ENCODE measurements at places on chromosomes 11 and 22. TPM values are rescaled to one million over a fixed set of nuclear protein-coding genes. Genes with fewer than 3 reads are reported as not detected.

The DERL3 gene
- 0.43 TPM for total RNA-seq

The RFPL2 gene
- total RNA-seq = not detected

The BCL2L13 gene
- total RNA-seq = 42.6 TPM

The EHF gene
- total RNA-seq = 1.4 TPM

The MPEG1 gene
- total RNA-seq = not detected

The GPR83 gene
- not detected for total RNA-seq

The OPCML gene
- total RNA-seq = not detected

The TRIM49 gene
- total RNA-seq = not detected

The SYT13 gene
- not detected for total RNA-seq

The RASL10A gene
- total RNA-seq = not detected

The IGLL1 gene
- total RNA-seq = not detected

The CRACR2B gene
- 2.4 TPM for total RNA-seq

The RTCB gene
- total RNA-seq = 169 TPM

The PGA4 gene
- 0.32 TPM for total RNA-seq

The CAPN1 gene
- total RNA-seq = 93.6 TPM

The OR51I1 gene
- 0.60 TPM for total RNA-seq

The GRK3 gene
- total RNA-seq = 0.94 TPM

The THAP7 gene
- 19.3 TPM for total RNA-seq

The GAB4 gene
- not detected for total RNA-seq

The PATL1 gene
- total RNA-seq = 4.6 TPM

The P4HA3 gene
- 2.9 TPM for total RNA-seq

The TIGD3 gene
- total RNA-seq = under 0.01 TPM

The ROBO4 gene
- total RNA-seq = 1.1 TPM

The WNT11 gene
- not detected for total RNA-seq

The SORL1 gene
- 0.26 TPM for total RNA-seq

The NR1H3 gene
- 28.5 TPM for total RNA-seq

The GUCY1A2 gene
- total RNA-seq = under 0.01 TPM

The TRIM6 gene
- 2.5 TPM for total RNA-seq

The RAG2 gene
- not detected for total RNA-seq

The ANKK1 gene
- total RNA-seq = 0.17 TPM

The TRIM48 gene
- not detected for total RNA-seq

The BTG4 gene
- not detected for total RNA-seq

The NCR3LG1 gene
- 2.2 TPM for total RNA-seq

The APOL3 gene
- 26.5 TPM for total RNA-seq

The OR8A1 gene
- total RNA-seq = not detected

The TTC28 gene
- total RNA-seq = 19.1 TPM

The DDTL gene
- 4.1 TPM for total RNA-seq

The HEPN1 gene
- total RNA-seq = not detected

The PANX3 gene
- total RNA-seq = not detected

The CATSPER1 gene
- total RNA-seq = under 0.01 TPM

The NRIP3 gene
- 3.0 TPM for total RNA-seq

The MUC5AC gene
- not detected for total RNA-seq

The TNNT3 gene
- total RNA-seq = 0.47 TPM

The MS4A4A gene
- total RNA-seq = not detected

The OR51B4 gene
- not detected for total RNA-seq

The PHETA2 gene
- 20.0 TPM for total RNA-seq

The OR51E1 gene
- not detected for total RNA-seq

The KRTAP5-1 gene
- not detected for total RNA-seq

The KLHDC7B gene
- total RNA-seq = 0.60 TPM

The MMP7 gene
- total RNA-seq = not detected

The CNGA4 gene
- 0.09 TPM for total RNA-seq

The GAS2L1 gene
- total RNA-seq = 5.0 TPM

The CRYBB1 gene
- not detected for total RNA-seq

The SEPTIN5 gene
- 51.3 TPM for total RNA-seq

The OR51E2 gene
- not detected for total RNA-seq

All from bronchial smooth muscle cell (primary cell).